Activated CD8-positive, alpha-beta memory T cell treated with anti-CD3 and anti-CD28 coated beads for 4 hours (primary cell): ENCODE measurements at places on chromosomes 5 and 9.

DNA sequence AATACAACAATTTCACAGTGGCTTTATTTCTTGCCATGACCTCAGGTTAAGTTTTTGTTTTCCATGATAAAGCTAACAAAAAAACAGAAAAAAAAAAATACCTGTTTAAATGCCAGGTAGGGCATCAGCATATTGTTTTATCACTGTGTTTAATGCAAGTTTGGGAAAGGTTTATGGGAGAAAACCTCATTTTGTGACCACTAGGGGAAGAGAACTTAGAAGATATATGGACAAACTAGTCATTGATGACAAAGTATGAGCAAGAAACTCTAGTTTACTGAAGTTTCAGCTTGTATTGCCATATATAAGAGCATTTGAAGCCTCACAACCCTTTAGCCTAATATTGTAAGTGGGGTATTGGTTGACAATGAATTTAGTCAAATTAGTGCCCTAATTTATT, 1431.4 kb upstream of the CDH18 start:
- no peak for DNase-seq

DNA sequence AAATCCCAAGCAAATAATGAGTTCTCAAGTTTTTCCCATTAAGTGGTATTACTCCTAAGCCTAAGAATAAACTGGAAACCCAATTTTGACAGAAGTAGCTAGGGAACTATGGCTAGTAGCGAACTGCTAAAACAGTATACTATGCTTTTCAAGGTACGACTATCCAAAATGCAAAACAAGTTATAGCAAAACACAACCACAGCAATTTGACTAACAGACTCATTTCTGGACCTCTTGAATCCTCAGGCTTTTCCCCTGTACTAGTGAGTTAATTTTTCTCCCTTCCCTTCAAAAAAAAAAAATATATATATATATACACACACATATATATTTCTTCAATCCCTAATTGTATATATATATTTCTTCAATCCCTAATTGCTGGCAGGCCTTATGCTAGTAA, 7.3 kb downstream of the FBXW11 start:
- no peak for DNase-seq

DNA sequence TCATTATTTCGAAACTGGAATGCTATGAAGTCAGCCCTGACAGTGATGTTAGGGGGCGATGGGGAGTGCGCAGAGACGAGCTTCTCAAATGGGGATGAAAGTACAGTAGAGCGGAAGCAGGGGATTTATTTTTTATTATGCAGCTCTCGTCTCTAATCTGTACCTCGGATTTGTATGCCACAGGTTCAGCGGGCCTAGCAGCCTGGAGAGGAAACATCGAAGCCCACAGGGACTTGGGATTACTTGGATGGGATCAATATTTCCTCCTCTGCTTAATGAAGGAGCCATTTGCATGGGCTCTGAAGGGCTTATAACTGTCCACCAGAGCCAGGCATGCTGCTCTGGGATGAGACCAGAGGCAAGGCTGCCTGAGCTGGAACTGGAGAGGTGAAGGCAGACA, 133.5 kb upstream of the RAPGEF1 start:
- no peak for DNase-seq

DNA sequence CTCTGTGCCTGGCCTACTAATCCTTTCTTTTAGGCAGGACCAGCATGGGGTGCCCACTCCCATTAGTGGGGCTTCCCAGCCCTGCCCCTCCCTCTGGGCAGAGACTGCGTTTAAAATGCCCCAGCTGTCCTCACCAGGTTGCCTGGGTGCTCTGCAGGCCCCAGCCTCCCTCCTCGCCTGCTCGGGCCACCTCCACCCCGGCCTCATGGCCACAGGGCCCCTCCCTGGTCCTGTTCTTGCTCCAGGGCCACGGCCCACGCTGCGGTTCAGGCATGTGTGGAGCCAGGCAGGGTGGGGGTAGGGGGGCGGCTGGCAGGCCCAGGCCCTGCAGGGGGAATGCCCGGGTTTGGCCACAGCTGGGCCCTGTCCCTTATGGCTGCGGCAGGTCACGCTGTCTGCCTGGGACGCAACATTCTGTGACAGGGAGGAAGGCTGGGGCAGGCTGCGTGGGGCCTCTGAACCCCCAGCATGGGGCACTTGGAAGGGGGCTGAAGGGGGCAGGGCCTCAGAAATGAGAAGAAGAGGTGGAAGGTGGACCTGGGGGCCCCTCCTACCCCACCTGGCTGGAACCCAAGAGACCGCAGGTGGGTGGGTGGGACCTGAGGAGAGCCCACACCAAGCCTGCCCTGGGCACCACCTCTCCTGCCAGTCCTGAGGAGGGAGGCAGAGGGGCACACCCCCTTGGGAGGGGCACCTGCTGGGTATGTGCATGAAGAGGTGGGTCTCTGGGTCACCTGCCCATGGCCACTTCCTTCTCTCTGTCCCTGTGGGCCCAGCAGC, at the start of gene LCN12:
LCN12 (plus strand) TSS at position 733 of the 780 bp plus-strand sequence. CDS start 55 bp downstream, outside the sequence.
- no peak for DNase-seq

- DNase-seq, result no peak
These were observed 45.3 kb upstream of the RICTOR start for GRCh38 chr5:39119404-39120051.

DNA sequence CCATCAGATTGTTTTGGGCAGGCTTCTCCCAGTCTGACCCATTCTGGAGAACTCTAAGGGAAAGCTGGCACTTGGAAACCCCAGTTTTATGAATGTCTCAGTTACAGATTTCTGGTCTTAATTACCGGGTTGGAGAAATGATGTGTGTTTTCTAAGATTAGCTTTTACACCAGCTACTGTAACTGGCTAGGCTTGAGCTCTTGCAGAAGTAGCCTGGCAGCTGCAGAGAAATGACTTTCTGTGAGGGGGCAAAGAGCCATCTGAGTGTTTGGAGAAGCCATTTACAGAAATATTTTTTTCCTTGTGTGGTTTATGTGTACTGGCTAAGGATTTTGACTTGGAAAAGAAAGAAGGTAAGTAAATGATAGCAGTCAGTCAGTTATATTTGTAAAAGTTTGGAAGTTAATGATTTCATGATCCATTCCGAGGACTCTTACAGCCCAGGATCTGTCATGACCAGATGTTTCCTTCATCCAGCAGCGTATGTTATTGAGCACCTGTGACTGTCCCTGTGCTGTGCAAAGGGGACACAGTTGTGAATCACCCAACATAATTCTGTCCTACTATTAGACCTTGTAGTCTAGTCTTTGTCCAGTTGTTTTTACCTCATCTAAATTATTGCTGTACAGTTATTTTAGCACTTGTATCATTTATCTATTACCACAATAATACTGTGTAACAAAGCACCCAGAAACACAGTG, 53.7 kb upstream of the GDNF start:
- DNase-seq, result no peak
